ENCODE measurements at places on chromosomes 11 and 22.

GRCh38 chr11:130645164-130645842 lies 196.9 kb downstream of the ADAMTS15 start:
- no peak for DNase-seq

DNA sequence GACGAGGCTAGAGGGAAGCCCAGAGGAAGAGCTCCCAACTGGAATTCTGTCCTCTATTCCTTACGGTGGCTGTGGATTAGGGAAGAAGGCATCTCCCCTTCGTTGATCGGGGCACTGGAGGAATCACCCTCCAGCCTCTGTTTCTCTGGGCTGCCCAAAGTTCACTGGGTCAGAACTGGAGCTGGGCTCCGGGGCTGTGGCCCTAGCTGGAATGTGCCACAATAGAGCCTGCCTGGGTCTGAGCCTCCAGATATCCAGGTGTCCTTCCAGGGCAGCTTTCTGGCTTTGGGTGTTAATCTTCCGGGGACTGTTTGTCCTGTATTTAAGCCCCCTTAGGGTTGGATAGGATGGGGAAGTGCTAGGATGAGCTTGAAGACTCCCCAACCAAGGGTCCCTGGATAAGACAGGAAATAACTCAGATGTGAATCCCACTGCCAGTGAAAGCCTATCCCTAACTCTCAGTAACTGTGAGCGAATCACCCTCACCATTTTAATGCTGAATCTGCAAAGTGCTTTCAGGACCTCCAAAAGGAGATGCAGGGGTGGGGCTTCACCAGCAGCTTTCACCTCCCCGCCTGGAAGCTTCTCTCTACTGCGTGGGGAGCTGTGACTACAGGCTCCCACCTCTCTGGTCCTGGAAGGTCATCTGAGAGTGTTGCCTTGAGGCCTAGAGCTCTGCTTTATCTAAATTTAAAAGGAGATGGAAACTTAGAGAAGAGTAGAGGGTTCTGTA lies 9.5 kb downstream of the YPEL4 start:
- DNase-seq: no peak

- DNase-seq: no peak
These were observed 131.9 kb downstream of the WNT11 start for GRCh38 chr11:76074148-76075095.

GRCh38 chr11:112620621-112621394 lies 340.4 kb upstream of the NCAM1 start:
- DNase-seq: no peak

- DNase-seq: no peak
These were observed 28.1 kb upstream of the P2RY2 start for GRCh38 chr11:73189723-73190556.

- DNase-seq: no peak
These were observed 114.4 kb downstream of the MPPED1 start for GRCh38 chr22:43526117-43526655.

DNA sequence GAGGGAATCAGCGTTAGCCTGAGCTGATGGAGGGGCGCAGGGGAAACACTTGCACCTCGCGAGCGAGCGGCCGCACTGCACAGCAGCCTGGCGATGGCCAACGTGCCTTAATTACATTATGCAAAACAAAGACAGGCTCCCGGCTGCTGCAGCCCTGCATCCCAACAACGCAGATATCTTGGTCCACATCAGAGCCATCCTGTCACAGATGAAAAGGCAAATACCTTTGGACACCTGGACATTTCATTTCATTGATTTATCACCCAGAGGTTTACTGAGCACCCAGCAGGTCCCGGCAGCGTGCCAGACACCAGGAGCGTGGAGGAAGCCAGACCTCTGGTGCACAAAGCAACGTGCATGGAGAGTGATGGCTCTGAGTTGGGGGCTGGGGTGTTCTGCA lies 843.0 kb downstream of the TBC1D22A start:
- DNase-seq: no peak

DNA sequence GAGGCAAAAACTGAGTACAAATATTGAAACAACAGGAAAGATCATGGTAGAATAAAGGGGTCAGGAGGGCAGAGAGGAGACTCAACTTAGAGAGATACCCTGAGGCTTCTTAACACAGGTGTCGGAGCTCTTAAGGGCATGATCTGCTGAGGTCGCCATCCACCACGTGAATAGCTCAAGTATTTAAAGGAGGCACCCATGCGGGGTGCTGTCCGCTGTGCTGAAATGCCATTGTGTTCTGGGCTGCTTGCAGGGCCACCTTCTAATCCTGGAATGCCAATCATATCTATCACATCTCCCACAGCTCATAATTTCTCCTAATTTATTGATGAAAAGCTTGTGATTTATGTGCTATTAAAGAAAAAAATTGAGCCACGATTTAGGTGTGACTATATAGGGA lies 90.2 kb downstream of the SEZ6L start:
- DNase-seq: no peak

DNA sequence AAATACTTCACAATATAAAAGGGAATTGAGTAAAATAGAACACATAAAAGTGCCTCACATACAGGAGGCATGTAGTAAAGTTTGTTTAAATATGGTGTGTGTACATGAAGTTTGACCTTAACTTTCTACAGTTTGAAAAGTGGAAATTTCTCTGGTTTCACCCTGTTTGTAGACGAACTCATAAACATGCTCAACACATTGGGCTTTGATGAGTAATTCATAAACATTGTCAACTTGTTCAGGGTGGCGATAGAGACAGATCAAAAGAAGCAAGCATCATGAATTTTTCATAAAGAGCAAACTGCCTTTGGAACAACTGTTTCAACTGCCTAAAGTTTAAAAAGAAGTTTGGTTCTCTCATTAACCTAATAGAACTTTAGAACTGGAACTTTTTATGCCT lies 9.1 kb downstream of the SLN start:
- no peak for DNase-seq

Data from thoracic aorta (tissue), 2 donors.